ENCODE measurements at places on chromosomes 7 and 10. TPM values are rescaled to one million over a fixed set of nuclear protein-coding genes. Genes with fewer than 3 reads are reported as not detected.

Gene H2BK1
- total RNA-seq = not detected

Gene AFAP1L2
- total RNA-seq = 0.98 TPM

Gene CALCR
- not detected for total RNA-seq

Gene CUZD1
- total RNA-seq = 0.43 TPM

Gene HOXA2
- not detected for total RNA-seq

Gene GSTO1
- 197 TPM for total RNA-seq

Gene SLC25A40
- total RNA-seq = 38.3 TPM

Gene RBAK
- 5.6 TPM for total RNA-seq

GRCh38 chr7:15820319-15820718, 133.8 kb upstream of the MEOX2 start:
- H3K27ac ChIP-seq = no peak overlapping the region
- no peaks in the 10 kb centered on the region for H3K36me3 ChIP-seq
- DNase-seq = no peak
- H3K4me3 ChIP-seq = no peak overlapping the region

- no peak for DNase-seq
- peaks cover 20% of the 10 kb centered on the region for H3K4me1 ChIP-seq
- H3K27ac ChIP-seq = no peak overlapping the region
- H3K27me3 ChIP-seq = no peaks in the 10 kb centered on the region
Observed at GRCh38 chr7:39650676-39651075, 27.3 kb downstream of the RALA start.

DNA sequence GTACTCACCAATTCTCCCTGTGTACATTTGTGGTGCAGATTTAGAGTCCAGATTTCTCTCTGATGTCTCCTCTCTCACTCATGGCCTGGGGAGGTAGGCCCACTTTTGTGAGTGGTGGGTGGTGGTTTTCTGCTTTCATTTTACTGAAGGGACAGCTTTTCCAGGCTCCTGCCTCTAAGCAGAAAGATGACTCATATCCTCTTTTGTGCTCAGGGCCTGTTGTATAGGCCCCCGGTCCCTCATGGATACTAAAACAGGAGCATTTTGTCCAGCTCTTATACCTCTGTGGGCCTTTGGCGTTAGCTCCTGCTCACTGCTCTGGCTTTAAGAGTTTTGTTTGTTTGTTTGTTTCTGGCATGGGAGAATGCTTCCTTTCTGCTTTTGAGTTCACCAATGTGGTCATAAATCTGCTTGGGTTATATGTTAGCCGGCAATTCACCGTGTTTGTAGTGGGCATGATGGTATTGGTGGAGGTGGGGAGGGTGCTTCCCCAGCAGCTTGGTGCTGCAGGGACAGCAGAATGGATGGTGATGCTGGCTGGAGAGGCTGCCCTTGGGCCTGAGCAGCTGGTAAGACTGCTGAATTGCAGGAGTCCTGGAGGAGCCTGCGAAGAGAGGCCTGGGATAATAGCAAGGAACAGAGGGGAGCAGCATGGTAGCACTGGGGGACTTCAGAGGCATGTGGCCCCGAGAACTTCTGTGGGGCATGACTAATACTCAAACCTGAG, 468.7 kb downstream of the RPS24 start:
- no peak overlapping the region for H3K27ac ChIP-seq
- H3K27me3 ChIP-seq = peaks cover 9% of the 10 kb centered on the region
- no peak for DNase-seq
- no peak overlapping the region for H3K4me3 ChIP-seq
- no peaks in the 10 kb centered on the region for H3K4me1 ChIP-seq

- H3K27ac ChIP-seq = no peak overlapping the region
- DNase-seq = no peak
- H3K4me1 ChIP-seq = no peaks in the 10 kb centered on the region
- no peak overlapping the region for H3K4me3 ChIP-seq
- H3K36me3 ChIP-seq = no peaks in the 10 kb centered on the region
Observed at GRCh38 chr7:85736085-85736484, 549.2 kb upstream of the SEMA3D start.

DNA sequence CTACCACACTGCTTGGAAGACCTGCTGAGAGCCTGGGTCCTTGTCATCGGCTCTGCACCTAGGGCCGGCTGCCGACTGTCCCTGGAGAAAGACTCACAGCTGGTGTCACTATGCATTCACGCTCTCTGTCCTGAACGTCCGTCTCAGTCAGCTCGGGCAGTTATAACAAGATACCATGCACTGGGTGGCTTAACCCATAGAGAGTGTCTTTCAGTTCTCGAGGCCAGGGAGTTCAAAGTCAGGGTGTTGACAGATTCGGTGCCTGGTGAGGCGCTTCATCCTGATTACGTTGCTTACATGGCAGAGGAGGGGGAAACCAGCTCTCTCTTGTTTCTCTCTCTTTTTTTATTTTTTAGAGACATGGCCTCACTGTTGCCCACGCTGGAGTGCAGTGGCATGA, 91.1 kb downstream of the SPDYE5 start:
- no peak for DNase-seq

DNA sequence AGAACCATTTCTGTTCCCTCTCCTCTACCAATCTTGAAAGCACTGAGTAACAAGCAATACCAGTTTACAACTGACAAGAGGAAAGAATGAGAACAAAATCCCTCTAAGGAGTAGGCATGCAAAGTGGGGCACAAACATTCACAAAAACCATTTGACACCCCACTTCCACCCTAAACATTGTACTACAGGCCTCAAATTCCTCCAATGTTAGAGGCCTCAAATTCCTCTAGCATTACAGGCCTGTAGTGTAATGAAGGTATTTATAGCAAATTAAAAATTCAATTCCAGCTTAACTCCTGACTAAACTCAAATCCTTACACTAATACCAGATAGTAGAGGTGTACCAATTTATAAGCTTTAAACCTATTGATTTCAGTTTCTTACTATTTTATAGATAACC, 85.4 kb downstream of the SIRT1 start:
- H3K36me3 ChIP-seq = peaks cover 53% of the 10 kb centered on the region
- DNase-seq = no peak
- no peaks in the 10 kb centered on the region for H3K27me3 ChIP-seq
- H3K27ac ChIP-seq = no peak overlapping the region

DNA sequence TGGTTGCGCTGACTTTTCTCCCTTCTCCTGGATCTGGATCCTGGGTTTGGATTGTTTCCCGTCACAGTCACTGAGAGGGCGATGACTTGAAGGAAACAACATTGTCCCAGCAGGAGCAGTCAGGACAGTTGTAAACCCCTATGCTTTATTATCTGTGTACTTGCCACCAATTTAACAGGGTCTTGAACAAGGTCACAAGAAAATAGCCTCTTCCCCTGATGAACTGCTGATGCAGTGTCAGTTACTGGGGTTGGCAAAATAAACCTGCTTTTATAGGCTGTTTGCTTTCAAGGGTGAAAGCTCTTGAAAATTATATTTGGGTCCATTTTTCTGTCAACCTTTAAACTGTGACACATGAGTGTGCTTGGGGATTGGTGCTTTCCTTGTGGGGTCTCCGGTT, 238.9 kb downstream of the ACTR3B start:
- no peak overlapping the region for H3K4me3 ChIP-seq
- no peaks in the 10 kb centered on the region for H3K27me3 ChIP-seq
- no peak overlapping the region for H3K27ac ChIP-seq
- H3K4me1 ChIP-seq = no peaks in the 10 kb centered on the region
- no peaks in the 10 kb centered on the region for H3K36me3 ChIP-seq

- H3K36me3 ChIP-seq = peaks cover 13% of the 10 kb centered on the region
- H3K27me3 ChIP-seq = no peaks in the 10 kb centered on the region
- DNase-seq = no peak
- no peak overlapping the region for H3K4me3 ChIP-seq
- peaks cover 45% of the 10 kb centered on the region for H3K4me1 ChIP-seq
- H3K27ac ChIP-seq = peak overlapping the region; percentile 50
Observed at GRCh38 chr10:96863922-96864543, 31.9 kb downstream of the LCOR start.

DNA sequence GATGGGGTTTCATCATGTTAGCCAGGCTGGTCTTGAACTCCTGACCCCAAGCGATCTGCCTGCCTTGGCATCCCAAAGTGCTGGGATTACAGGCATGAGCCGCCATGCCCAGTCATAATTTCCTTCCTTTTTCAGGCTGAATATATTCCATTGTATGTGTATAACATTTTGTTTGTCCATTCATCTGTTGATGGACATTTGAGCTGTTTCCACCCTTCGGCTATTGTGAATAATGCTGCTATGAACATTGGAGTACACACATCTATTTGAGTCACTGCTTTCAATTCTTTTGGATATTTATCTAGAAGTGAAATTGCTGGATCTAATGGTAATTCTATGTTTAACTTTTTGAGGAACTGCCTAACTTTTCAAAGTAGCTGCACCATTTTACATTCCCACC, 34.6 kb downstream of the TLX1 start:
- H3K36me3 ChIP-seq = no peaks in the 10 kb centered on the region
- peaks cover 13% of the 10 kb centered on the region for H3K4me1 ChIP-seq
- peaks cover 66% of the 10 kb centered on the region for H3K27me3 ChIP-seq

- peak overlapping the region; percentile 98 for H3K4me3 ChIP-seq
- H3K4me1 ChIP-seq = peaks cover 37% of the 10 kb centered on the region
- H3K27ac ChIP-seq = no peak overlapping the region
- no peaks in the 10 kb centered on the region for H3K27me3 ChIP-seq
- DNase-seq = no peak
Observed at GRCh38 chr10:68987611-68988010, 992 bp upstream of the KIFBP start.

DNA sequence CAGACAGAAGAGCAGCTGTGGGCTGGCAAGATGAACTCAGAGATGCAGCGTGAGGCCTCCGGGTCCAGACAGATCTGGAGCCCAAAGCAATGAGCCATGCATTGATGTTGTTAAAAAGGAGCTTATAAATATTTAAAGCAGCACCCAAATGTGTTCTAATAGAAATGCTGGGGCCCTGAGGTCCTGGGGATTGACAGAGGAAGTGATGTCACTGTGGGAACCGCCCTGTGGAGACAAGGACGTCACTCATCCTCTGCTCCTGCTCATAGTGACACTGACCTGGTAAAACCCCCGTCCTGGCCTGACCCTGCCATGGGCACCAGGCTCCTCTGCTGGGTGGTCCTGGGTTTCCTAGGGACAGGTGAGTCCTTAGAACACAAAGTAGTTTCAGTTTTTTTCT, 197.0 kb upstream of the PRSS58 start:
- H3K4me3 ChIP-seq = peak overlapping the region; percentile 69
- no peaks in the 10 kb centered on the region for H3K36me3 ChIP-seq
- peak; percentile 65 for DNase-seq

- no peak overlapping the region for H3K4me3 ChIP-seq
- peaks cover 3% of the 10 kb centered on the region for H3K36me3 ChIP-seq
- no peaks in the 10 kb centered on the region for H3K4me1 ChIP-seq
- H3K27me3 ChIP-seq = no peaks in the 10 kb centered on the region
- DNase-seq = no peak
Observed at GRCh38 chr7:343227-343822, 53.4 kb downstream of the FOXL3 start.

DNA sequence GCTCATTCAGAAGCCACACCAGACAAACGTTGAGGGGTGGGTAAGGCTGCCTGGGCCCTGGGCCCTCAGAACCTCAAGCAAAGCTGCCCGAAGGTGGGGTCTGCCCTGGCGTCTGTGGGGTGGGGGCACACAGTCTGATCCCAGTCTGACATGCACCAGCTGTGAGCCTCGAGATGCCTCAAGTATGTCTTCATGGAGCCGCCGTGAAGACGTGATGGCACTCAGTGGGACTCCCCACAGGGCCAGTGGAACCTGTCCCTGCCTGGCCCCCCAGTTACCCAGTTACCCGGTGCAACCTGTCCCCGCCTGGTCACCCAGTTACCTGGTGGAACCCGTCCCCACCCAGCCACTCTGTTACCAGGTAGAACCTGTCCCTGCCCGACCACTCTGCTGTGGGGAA, 351.2 kb downstream of the PTPRN2 start:
- H3K27me3 ChIP-seq = no peaks in the 10 kb centered on the region
- no peak overlapping the region for H3K4me3 ChIP-seq
- H3K27ac ChIP-seq = no peak overlapping the region
- DNase-seq = no peak

DNA sequence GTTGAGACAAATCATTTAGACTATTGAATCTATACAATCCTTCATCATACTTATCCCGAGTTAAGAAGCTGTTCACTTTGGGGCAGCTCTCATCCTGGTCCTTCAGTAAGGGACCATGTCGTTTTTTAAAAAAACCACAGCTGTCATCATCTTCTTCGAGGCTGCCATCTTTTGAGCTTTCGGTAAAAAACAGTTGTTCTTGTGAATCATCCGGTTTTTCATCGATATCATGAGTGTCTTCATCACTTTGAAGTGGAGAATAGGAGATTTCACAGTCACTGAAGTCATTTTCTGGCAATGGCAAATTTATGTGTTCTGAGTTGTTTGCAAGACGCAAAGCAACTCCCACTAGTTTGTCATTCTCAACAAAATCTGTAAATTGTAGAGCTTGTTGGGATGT, 3.9 kb downstream of the DCLRE1A start:
- no peaks in the 10 kb centered on the region for H3K27me3 ChIP-seq
- H3K4me3 ChIP-seq = no peak overlapping the region
- peaks cover 24% of the 10 kb centered on the region for H3K36me3 ChIP-seq
- peaks cover 22% of the 10 kb centered on the region for H3K4me1 ChIP-seq

GRCh38 chr10:119896937-119897770, 4.6 kb downstream of the SEC23IP start:
- peaks cover 59% of the 10 kb centered on the region for H3K4me1 ChIP-seq
- no peak for DNase-seq
- H3K4me3 ChIP-seq = no peak overlapping the region
- no peaks in the 10 kb centered on the region for H3K27me3 ChIP-seq
- H3K27ac ChIP-seq = no peak overlapping the region

- H3K27ac ChIP-seq = peak overlapping the region; percentile 57
- H3K27me3 ChIP-seq = no peaks in the 10 kb centered on the region
Observed at GRCh38 chr10:7267142-7267541, 143.7 kb downstream of the SFMBT2 start.

- no peaks in the 10 kb centered on the region for H3K36me3 ChIP-seq
- no peak overlapping the region for H3K27ac ChIP-seq
- DNase-seq = no peak
- no peak overlapping the region for H3K4me3 ChIP-seq
Observed at GRCh38 chr10:3671386-3671955, 113.5 kb downstream of the KLF6 start.

DNA sequence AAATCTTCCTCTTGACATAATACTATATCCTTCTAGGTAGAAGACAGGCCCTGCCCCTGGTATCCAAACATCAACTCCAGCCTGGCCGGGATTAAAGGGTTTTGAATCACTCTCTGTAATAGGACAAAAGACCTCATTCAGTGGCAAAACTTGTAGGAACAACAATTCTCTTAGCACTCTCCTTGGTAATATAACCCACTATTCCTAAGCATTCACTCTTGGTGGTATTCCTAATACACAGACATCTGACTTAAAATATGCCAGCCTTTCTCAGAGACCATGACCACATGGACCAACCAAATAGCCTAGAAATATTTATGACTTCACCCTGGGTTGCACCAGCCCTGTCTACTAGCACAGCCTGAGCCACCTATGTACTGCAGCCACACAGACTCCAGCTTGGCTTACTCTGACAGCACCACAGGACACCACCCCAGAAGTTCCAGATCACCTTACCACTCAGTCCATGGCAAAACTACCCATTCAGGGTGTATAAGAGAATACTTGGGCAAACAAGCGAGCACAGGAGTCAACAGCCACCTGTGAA, 244.9 kb upstream of the NEBL start:
- no peak overlapping the region for H3K4me3 ChIP-seq
- no peaks in the 10 kb centered on the region for H3K4me1 ChIP-seq
- DNase-seq = no peak
- no peak overlapping the region for H3K27ac ChIP-seq
